Thyroid gland (tissue), 4 donors: ENCODE measurements at places on chromosomes 5 and 9. TPM values are rescaled to one million over a fixed set of nuclear protein-coding genes. Genes with fewer than 3 reads are reported as not detected.

- DNase-seq, result no peak
- no peaks in the 10 kb centered on the region for H3K27me3 ChIP-seq
- no peaks in the 10 kb centered on the region for H3K36me3 ChIP-seq
- H3K4me3 ChIP-seq, result no peak overlapping the region
- no peaks in the 10 kb centered on the region for H3K4me1 ChIP-seq
- H3K27ac ChIP-seq, result no peak overlapping the region
These were observed 65.1 kb downstream of the ANKRD55 start for GRCh38 chr5:56168066-56168478.

DNA sequence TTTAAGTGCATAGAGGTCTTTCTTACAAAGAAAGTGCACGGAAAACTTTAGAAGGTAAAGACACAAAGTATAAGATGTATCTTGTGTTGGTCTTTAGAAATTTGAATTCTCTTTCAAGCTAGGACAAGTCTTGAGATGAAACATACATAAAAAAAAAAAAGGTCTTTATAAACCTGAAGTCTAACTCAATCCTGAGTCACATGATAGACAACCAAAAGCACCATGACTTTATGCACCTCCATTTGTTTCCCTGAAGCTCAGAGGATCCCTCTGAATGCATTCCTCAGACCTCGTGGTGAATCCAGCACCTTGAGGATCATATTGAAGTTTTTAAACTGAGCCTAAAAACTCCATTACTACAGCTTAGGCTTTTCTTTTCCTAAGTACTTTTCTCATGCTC is 91.8 kb downstream of the RAB3C start:
- DNase-seq, result no peak
- no peaks in the 10 kb centered on the region for H3K27me3 ChIP-seq
- no peak overlapping the region for H3K4me3 ChIP-seq
- H3K36me3 ChIP-seq, result no peaks in the 10 kb centered on the region

- no peak overlapping the region for H3K27ac ChIP-seq
- H3K27me3 ChIP-seq, result no peaks in the 10 kb centered on the region
- no peak for DNase-seq
- H3K4me1 ChIP-seq, result no peaks in the 10 kb centered on the region
- H3K4me3 ChIP-seq, result no peak overlapping the region
- no peaks in the 10 kb centered on the region for H3K36me3 ChIP-seq
These were observed 762.3 kb downstream of the PRELID2 start for GRCh38 chr5:145072889-145073288.

DNA sequence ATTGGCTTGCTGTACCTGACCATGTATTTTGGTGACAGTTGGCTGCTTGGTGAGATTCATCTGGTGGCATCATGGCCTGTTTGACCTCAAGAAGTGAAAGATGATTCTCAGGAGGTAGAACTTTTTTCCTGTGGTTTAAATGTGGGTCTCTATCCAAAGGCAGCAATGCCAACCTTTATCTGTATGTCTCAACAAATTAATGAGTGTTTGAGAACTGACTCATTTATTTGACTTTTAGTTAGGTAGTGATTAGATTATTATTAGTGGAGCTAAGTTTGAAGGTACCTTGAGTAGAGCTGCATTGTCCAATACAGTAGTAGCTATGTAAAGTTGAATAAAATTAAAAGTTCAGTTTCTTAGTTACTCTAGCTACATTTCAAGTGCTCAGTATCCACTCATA is 48.2 kb downstream of the TLE4 start:
- H3K4me3 ChIP-seq, result no peak overlapping the region
- no peaks in the 10 kb centered on the region for H3K36me3 ChIP-seq
- no peak overlapping the region for H3K27ac ChIP-seq
- H3K27me3 ChIP-seq, result no peaks in the 10 kb centered on the region

GRCh38 chr5:65209341-65209740 is 272.4 kb downstream of the ADAMTS6 start:
- no peak for DNase-seq
- no peaks in the 10 kb centered on the region for H3K4me1 ChIP-seq
- no peak overlapping the region for H3K4me3 ChIP-seq
- H3K36me3 ChIP-seq, result no peaks in the 10 kb centered on the region
- H3K27me3 ChIP-seq, result no peaks in the 10 kb centered on the region

DNA sequence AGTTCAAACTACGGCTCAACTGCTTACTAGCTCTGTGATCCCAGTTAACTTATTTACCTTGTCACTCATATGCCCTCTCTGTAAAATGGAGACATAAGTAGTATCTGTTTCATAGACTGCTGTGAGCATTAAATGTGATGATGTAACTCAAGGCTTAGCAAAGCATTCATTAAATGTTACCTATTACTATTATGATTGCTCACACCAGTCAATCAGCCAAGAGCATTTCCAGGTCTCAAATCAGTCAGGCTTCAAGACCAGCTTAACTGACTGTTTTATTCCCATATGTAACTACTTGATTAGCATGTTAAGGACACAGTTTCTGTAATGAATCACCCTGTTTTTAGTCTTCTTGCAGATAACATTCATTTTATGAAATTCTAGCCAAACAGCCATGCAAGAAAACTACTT is 413.3 kb downstream of the MLLT3 start:
- no peak overlapping the region for H3K4me3 ChIP-seq
- H3K4me1 ChIP-seq, result no peaks in the 10 kb centered on the region
- DNase-seq, result no peak
- no peak overlapping the region for H3K27ac ChIP-seq
- H3K27me3 ChIP-seq, result no peaks in the 10 kb centered on the region
- H3K36me3 ChIP-seq, result no peaks in the 10 kb centered on the region

GRCh38 chr5:24547132-24547531 is 97.6 kb downstream of the CDH10 start:
- no peaks in the 10 kb centered on the region for H3K27me3 ChIP-seq
- H3K4me1 ChIP-seq, result no peaks in the 10 kb centered on the region
- no peak for DNase-seq

GRCh38 chr9:123232332-123232731 is 36.1 kb downstream of the STRBP start:
- no peaks in the 10 kb centered on the region for H3K27me3 ChIP-seq
- H3K4me1 ChIP-seq, result no peaks in the 10 kb centered on the region
- H3K27ac ChIP-seq, result no peak overlapping the region
- no peak for DNase-seq

GRCh38 chr9:20367855-20368254 is 254.4 kb downstream of the MLLT3 start:
- DNase-seq, result peak; percentile 12
- no peak overlapping the region for H3K4me3 ChIP-seq
- peaks cover 22% of the 10 kb centered on the region for H3K4me1 ChIP-seq
- H3K27ac ChIP-seq, result no peak overlapping the region
- no peaks in the 10 kb centered on the region for H3K36me3 ChIP-seq

DNA sequence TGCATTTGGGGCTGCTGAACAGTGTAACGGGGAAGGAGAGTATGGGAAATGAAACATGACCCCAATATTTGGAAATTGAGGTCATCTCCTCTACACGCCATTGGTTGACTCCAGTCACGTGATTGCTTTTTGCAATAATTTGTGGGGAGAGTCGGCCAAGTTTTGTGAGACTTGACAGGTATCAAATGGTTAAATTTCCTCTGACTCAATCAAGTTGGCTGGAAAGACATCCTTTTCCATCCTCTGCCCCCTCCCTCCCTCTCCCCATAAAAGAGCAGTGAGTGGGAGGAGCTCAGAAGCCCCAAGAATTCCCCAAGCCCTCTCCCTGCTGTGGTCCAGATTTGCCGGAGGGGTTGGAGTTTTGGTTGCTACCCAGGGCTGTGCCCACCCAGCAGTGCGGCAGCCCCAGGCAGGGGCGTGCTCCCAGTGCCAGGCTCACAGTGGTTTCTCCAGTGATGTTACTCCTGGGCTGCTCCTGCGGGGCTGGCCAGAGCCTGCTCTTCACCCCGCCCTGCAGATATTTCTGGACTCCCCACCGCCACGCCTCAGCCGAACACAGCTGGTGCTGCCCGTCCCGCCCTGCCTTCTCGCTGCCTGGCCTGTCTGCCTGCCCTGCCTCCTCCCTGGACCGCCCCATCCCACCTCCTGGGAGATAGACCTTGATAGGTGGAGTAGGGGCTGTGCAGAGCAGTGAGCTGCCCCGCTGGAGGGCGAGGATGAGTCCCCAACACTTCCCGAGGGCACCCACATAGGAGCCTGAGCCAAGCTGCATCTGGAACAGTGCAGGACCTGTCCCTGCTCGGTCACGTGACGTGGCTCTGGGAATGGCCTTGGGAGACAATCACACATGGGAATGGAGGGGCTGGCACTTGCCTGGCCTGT is 3.4 kb downstream of the COL5A1 start:
- DNase-seq, result no peak
- H3K36me3 ChIP-seq, result no peaks in the 10 kb centered on the region
- H3K4me1 ChIP-seq, result peaks cover 4% of the 10 kb centered on the region
- no peak overlapping the region for H3K4me3 ChIP-seq
- H3K27me3 ChIP-seq, result no peaks in the 10 kb centered on the region
- H3K27ac ChIP-seq, result no peak overlapping the region

GRCh38 chr9:136665704-136666371 is 3.1 kb downstream of the EGFL7 start:
- no peak overlapping the region for H3K4me3 ChIP-seq
- no peaks in the 10 kb centered on the region for H3K27me3 ChIP-seq
- no peaks in the 10 kb centered on the region for H3K4me1 ChIP-seq
- no peak overlapping the region for H3K27ac ChIP-seq

DNA sequence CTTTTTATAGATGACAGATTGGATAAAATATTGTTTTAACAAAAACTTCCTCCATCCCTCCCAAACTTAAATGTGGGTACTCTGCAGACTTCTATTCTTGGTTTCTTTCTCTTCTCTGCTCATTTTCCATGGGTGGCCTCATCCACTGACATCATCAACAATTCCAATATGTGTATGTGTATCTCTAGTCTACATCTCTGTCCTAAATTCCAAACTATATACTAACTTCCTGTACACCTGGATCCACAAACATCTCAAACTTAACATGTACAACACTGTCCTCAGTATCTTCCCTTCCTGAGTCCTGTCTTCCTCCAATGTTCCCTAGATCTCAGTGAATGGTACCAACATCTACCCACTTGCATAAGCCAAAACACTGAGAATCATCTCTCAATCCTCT is 28.5 kb upstream of the CDK5RAP2 start:
- no peaks in the 10 kb centered on the region for H3K27me3 ChIP-seq
- no peak for DNase-seq
- H3K4me1 ChIP-seq, result peaks cover 6% of the 10 kb centered on the region
- H3K36me3 ChIP-seq, result peaks cover 14% of the 10 kb centered on the region
- H3K27ac ChIP-seq, result no peak overlapping the region
- no peak overlapping the region for H3K4me3 ChIP-seq

DNA sequence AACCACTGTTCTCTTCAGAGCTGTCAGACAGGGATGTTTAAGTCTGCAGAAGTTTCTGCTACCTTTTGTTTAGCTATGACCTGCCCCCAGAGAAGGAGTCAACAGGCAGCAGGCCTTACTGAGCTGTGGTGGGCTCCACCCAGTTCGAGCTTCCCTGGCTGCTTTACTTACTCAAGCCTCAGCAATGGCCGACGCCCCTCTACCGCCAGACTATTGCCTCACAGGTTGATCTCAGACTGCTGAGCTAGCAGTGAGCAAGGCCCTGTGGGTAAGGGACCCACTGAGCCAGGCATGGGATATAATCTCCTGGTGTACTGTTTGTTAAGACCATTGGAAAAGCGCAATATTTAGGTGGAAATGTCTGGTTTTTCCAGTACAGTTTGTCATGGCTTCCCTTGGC is 229.6 kb downstream of the TMEM167A start:
- no peak for DNase-seq
- no peak overlapping the region for H3K27ac ChIP-seq
- no peaks in the 10 kb centered on the region for H3K4me1 ChIP-seq
- no peaks in the 10 kb centered on the region for H3K27me3 ChIP-seq

GRCh38 chr9:23855873-23856604 is 30.0 kb upstream of the ELAVL2 start:
- H3K27me3 ChIP-seq, result no peaks in the 10 kb centered on the region
- H3K36me3 ChIP-seq, result no peaks in the 10 kb centered on the region
- no peak overlapping the region for H3K4me3 ChIP-seq

DNA sequence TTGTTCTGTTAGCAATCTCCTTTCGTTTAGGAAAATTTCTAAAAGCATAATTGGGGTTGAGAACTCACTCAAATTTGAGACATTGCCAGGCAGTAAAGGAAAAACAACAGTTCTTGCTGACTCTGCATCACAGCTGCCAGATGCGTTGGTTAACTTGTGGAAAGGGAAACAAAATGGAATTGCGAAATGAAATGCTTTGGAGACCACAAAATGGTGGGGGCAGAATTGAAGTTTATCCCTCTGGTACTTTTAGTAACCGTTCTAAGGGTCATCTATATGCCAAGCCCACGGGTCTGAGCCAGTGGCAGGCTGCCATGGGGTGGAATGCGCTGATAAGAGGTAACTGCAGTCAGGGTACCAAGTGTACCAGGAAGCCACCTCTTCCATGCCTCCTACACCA is 28.6 kb upstream of the SELENOP start:
- H3K36me3 ChIP-seq, result no peaks in the 10 kb centered on the region
- peaks cover 16% of the 10 kb centered on the region for H3K4me1 ChIP-seq
- peak overlapping the region; percentile 15 for H3K27ac ChIP-seq

RASGRF2 gene
- total RNA-seq, result 17.0 TPM

GAS1 gene
- total RNA-seq, result 30.0 TPM

PNPLA7 gene
- 12.6 TPM for total RNA-seq

LMX1B gene
- total RNA-seq, result 0.68 TPM

TMEFF1 gene
- total RNA-seq, result 5.0 TPM

CACNA1B gene
- total RNA-seq, result 0.33 TPM

SLC35D2 gene
- 53.3 TPM for total RNA-seq
